ENCODE measurements at places on chromosomes 2 and 18.
A peak's percentile ranks its signal among the peaks of the same experiment; 100 is the strongest.

DNA sequence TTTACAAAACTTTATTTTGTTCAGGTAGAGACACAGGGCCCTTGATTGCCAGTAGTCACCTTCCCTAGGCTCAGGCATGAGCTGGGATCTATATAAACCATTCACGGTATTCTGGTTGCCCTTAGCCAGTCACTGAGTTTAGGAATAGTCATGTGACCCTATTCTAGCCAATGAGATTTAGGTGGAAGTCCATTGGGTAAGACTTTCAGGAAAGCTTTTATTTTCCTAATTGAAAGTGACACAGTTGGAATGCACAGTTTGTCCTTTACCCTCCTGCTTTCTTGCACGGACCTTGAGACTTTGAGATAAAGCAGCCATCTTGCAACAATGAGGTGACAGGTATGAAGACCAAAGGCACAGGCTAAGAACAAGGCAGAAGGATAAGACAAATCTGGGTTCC lies 21.5 kb downstream of the SLC4A5 start:
- no peak for DNase-seq

- no peak for DNase-seq
Observed at GRCh38 chr2:12457831-12458230, 258.9 kb upstream of the TRIB2 start.

DNA sequence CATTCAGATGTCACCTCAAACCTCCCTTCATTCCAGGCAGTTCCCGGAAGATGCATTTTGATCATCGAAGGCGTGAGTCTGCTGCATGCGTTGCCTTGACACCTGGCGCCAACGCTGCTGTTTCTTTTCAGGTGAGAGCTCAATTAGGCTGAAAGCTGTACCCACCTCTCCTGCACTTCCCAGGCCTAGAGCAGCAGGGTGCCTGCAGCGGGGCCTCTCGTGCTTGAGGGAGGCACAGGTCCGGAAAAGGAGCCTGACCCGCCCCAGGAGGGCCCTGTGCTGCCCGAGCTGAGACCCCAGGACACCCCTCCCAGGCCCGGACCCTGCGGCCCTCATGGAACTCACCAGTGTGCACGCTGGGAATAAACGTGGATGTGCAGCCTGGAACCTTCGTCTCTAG lies 31.4 kb upstream of the KCNG2 start:
- no peak for DNase-seq

- DNase-seq, result peak; percentile 90
Observed at GRCh38 chr2:50395605-50396297, 636.2 kb downstream of the NRXN1 start.

DNA sequence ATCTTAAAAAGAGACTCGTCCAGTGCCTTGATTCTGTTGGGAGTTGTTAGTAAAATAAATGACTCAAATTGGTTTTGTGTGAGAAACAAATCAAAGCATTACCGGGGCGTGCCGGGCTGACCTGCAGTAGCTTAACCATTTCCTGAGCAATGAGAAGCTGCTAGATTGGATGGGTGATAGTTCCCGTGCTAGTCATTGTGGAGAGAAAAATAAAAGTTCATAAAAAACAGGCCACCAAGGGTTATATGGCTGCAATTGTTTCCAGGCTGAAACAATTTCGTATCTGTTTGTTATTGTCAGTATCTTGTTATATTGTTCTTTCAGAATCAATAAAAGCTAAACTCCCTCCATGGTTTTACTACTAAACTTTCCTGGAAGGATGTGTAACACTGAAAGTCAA lies 314.4 kb downstream of the MTX2 start:
- no peak for DNase-seq

- DNase-seq, result no peak
Observed at GRCh38 chr2:120675460-120676130, 60.1 kb upstream of the GLI2 start.

- no peak for DNase-seq
Observed at GRCh38 chr2:176076796-176077195, 7.0 kb downstream of the EVX2 start.

GRCh38 chr2:98013407-98014042 lies 17.8 kb upstream of the TMEM131 start:
- no peak for DNase-seq

DNA sequence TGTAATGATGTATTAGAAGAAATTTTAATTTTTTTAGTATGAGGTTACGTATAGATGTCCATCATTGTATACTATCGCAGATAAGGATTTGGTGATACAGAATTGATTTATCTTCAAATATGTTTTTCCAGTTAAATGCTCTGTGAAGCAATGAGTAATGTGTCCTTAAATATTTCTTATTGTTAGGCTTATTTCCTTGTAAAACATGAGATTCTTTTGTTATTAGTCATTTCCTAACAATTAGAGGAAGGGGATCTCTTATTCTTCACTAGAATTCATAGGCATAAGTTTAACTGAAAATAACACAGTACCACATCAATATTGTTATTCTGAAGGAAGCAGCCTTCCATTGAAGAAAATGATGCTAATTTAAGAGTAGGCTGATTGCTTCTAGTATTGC lies 15.5 kb upstream of the OTX1 start:
- no peak for DNase-seq

DNA sequence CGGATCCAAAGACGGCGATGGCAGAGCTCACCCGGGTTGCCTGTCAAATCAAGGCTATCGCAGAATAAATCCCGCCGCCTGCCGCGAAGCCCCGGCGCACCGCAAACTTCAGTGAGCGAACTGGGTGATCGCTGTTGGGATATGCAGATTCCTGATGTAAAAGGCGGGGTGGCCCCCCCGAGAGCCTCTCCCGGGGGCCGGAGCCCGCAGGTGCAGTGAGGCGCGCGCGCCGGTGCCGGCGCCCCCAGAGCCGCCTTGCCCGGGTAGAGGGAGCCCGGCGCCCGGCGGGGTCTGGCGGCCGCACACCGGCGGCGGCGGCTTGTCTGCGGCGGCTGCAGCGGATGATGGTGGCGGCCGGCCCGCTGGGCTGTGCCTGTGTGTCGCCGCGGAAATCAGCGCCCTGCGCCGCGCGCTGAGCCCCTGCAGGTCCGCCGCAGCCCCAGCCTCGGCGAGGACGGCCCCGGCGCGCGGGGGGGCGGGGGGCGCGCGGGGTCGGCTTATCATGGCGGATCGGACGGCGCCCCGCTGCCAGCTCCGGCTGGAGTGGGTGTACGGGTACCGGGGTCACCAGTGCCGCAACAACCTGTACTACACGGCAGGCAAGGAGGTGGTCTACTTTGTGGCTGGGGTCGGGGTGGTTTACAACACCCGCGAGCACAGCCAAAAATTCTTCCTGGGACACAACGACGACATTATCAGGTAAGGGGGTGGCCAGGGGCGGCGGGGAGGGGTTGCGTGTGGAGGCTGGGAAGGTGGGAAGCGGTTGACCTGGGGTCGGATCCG lies 1.3 kb downstream of the EML6 start:
- peak; percentile 38 for DNase-seq

- DNase-seq, result peak; percentile 40
Observed at GRCh38 chr2:9770308-9771100, 72.8 kb upstream of the TAF1B start.

- no peak for DNase-seq
Observed at GRCh38 chr2:149047118-149047517, 8.6 kb downstream of the LYPD6B start.

DNA sequence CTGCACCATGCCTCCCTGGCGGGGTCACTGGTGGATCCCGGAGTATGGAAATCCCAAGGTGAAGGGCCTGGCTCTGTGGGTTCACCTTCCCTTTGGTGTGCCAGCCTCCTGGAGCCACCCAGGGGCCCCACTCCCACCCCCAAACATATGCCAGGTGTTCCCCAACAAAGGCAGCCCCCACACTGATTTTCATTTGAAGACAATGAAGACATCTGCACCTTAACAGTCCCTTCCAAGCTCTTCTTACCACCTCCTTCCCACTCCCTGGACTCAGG lies 11.7 kb downstream of the BIN1 start:
- DNase-seq, result no peak

- no peak for DNase-seq
Observed at GRCh38 chr18:47788621-47789020, 141.8 kb downstream of the SMAD2 start.

- peak; percentile 91 for DNase-seq
Observed at GRCh38 chr18:79197531-79197930, 128.3 kb downstream of the ATP9B start.

GRCh38 chr18:75898651-75899050 lies 471.1 kb upstream of the SMIM21 start:
- no peak for DNase-seq

DNA sequence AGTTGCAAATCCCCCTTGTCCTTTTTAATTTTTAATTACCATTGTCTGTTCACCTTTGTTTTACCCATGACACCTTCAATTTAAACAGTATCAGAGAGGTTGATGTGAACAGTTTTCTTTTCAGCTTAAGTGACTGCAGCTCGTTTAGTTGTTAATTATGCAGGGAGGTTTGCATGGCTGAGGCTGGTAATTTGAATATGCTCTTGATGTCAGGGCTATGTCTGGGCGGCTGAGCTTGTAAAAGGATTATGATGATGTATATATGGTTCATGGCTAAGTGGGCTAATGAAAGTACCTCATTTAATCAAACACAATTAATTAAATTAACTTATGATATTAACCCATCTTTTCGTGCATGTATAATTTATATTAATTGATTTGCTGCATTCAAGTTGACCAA lies 822.1 kb downstream of the GALR1 start:
- DNase-seq, result no peak

DNA sequence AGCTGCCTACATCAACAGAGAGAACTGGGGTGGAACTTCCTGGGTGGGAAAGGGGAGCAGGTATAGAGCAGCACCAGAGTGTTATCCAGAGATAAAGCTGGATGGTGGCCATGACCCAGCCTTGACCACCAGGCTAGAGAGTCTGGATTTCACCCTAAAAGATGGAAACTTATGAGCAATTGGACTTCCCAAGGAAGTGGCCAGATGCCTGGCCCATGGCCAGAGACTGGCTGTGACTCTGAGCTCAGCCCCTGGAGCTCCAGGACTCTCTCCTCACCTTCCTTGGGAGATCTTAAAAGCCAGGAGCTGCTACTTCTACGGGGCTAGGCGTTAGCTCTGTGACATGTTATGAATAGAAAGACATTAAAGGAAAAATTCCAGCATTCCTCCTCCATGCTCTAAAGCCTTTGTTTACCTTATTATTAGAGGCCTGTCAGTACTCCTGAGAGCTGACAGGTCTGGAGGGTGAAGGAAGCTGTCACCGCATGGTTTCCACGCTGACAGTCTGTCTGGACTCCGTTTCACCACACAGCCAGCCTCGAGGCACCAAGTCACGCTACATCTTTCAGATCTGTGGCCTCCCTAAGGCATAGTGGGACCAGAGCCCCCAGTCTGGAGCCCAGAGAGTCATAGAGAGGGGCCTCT lies 260.0 kb upstream of the SIX2 start:
- DNase-seq, result no peak

DNA sequence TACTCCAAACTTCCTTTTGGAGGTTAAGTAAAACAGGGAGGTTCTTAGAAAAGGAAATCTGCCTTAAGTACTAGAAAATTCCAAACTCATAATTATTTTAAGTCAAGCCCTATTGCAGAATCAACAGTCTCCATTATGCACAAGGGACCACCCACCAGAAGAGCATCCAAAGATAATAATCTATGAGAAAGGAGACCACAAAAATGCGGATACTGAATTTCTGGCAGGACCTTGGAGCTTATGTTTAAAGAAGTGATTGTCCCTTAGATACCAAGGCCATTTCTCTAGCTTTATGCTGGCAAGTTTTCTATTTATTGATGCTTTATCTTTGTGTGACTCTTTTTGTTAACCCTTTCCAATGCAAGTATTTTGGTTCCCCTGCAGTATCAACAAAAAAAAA lies 404.0 kb upstream of the MMADHC start:
- no peak for DNase-seq

- no peak for DNase-seq
Observed at GRCh38 chr2:190197143-190197720, 122.4 kb downstream of the HIBCH start.

- DNase-seq, result no peak
Observed at GRCh38 chr2:145584353-145584752, 1064.4 kb upstream of the ZEB2 start.
